ENCODE measurements at places on chromosomes 11 and 22.

DNA sequence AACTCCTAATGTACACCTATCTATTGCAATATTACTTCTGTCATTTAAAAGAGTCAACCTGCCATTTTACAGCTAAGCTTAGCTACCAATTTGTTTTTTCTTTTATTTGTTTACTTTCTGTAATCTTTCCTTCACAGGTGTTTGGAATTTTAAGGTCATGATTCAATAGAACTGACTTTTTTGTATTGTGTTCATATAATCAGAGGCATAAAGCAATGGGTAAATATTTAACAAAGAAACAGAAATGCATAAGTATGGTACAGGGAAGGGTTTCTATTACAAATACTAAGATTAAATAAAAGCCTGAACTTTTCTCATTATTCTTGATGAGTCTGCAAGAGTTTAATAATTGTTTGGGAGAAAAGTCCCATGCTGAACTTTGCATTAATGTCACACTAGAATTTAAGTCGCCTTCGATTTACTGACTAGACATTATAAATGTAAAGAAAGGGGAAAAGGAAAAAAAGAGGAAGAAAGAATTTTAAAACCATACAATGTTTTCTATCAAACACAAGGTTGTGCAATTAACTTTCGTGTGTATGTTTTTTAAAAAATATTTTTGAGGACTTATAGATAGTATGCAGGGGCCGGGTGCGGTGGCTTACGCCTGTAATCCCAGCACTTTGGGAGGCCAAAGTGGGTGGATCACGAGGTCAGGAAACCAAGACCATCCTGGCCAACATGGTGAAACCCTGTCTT is 35.0 kb upstream of the HIPK3 start:
- no peaks in the 10 kb centered on the region for H3K36me3 ChIP-seq
- no peak overlapping the region for H3K27ac ChIP-seq
- no peak for DNase-seq
- no peaks in the 10 kb centered on the region for H3K4me1 ChIP-seq
- no peak overlapping the region for H3K4me3 ChIP-seq

- H3K36me3 ChIP-seq: no peaks in the 10 kb centered on the region
- H3K27me3 ChIP-seq: peaks cover 8% of the 10 kb centered on the region
- no peak overlapping the region for H3K27ac ChIP-seq
- H3K4me3 ChIP-seq: no peak overlapping the region
- H3K4me1 ChIP-seq: no peaks in the 10 kb centered on the region
- peak; percentile 19 for DNase-seq
Observed at GRCh38 chr22:44391015-44391414, 78.3 kb upstream of the SHISAL1 start.

DNA sequence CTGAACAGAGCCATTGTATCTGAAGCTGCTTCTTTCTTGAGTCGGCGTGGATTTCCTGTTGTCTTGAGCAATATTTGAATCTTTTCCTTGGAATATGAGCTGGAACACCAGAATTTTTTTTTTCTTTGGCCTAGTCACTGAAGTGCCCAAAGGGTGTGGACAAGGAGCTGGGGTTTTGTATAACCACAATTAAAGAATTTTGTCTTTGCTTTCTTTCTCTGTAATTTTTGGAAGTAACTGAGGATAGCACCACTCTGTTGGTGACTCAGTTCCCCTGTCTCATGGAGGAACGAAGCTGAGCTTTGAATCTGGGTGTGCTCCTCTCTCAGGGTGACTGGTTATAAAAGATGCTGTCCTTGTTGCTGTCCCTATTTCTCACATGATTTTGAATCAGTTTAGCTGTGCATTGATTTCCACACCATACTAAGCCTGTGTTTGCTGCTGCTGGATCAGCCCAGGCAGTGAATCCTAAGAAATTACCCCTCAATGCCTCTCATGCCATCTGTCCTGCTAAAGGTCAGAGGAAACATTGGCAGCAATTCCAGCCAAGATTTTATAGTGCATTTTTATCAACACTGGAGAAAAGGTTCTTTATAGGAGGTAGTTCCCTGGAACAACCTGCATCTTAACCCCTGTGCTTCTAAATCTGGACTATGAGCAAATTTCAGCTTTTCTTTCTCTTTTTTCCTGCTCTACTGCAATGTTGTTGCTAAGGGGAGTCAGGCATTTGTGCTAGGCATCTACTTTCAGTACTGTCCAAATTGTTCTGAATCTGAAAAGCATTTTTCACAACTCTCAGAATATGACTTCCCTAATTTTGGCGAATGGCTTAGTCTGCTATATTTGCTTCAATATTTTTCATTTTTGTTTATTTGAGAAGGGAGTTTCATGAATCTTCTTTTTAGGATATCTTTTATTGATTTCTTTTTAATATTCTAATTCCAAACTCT is 540.8 kb downstream of the SOX6 start:
- H3K27me3 ChIP-seq: no peaks in the 10 kb centered on the region
- peak; percentile 52 for DNase-seq
- H3K27ac ChIP-seq: no peak overlapping the region
- no peak overlapping the region for H3K4me3 ChIP-seq

DNA sequence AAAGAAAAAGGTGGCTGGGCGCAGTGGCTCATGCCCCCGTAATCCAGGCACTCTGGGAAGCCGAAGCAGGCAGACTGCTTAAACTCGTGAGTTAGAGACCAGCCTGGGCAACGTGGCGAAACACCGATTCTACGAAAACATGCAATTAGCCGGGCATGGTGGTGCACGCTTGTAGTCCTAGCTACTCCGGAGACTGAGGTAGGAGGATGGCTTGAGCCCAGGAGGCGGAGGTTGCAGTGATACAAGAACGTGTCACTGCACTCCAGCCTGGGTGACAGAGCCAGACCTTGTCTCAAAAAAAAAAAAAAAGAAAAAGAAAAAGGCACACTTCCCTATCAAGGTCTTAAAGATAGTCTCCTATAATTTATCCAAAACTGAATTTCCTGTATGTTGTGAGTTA is 39.4 kb downstream of the DGCR2 start:
- no peak overlapping the region for H3K4me3 ChIP-seq
- no peaks in the 10 kb centered on the region for H3K27me3 ChIP-seq
- DNase-seq: no peak

DNA sequence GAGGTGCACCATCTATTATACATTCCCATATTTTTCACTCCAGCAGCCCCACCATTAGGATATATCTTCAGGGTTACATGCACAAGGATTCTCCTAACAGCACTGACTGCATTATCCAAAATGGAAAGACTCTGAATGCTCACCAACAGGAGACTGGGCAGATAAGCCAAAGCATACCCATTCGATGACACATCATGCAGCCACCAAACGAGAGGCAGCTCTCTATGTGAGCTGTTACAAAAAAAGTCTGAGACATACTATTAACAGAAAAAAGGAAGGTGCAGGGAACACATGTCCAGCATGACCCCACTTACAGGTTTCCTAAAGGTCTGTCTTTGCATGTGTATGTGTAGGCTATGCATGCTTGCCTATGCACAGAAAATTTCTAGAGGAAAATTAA is 12.4 kb upstream of the SERPIND1 start:
- peaks cover 8% of the 10 kb centered on the region for H3K36me3 ChIP-seq
- H3K4me3 ChIP-seq: no peak overlapping the region
- H3K27ac ChIP-seq: no peak overlapping the region
- H3K27me3 ChIP-seq: no peaks in the 10 kb centered on the region
- H3K4me1 ChIP-seq: no peaks in the 10 kb centered on the region

- H3K27ac ChIP-seq: no peak overlapping the region
- H3K4me1 ChIP-seq: no peaks in the 10 kb centered on the region
- no peak for DNase-seq
- H3K36me3 ChIP-seq: peaks cover 3% of the 10 kb centered on the region
- no peaks in the 10 kb centered on the region for H3K27me3 ChIP-seq
- no peak overlapping the region for H3K4me3 ChIP-seq
Observed at GRCh38 chr22:46237453-46238124, 12.5 kb downstream of the CDPF1 start.

- no peak overlapping the region for H3K4me3 ChIP-seq
- no peaks in the 10 kb centered on the region for H3K36me3 ChIP-seq
- H3K27me3 ChIP-seq: no peaks in the 10 kb centered on the region
- H3K4me1 ChIP-seq: peaks cover 15% of the 10 kb centered on the region
- peak; percentile 32 for DNase-seq
- H3K27ac ChIP-seq: no peak overlapping the region
Observed at GRCh38 chr11:121932646-121933185, 183.3 kb downstream of the BLID start.

GRCh38 chr11:11020747-11021149 is 162.9 kb upstream of the ZBED5 start:
- peaks cover 3% of the 10 kb centered on the region for H3K4me1 ChIP-seq
- H3K27ac ChIP-seq: no peak overlapping the region
- DNase-seq: peak; percentile 10
- no peaks in the 10 kb centered on the region for H3K36me3 ChIP-seq
- no peaks in the 10 kb centered on the region for H3K27me3 ChIP-seq
- H3K4me3 ChIP-seq: no peak overlapping the region

GRCh38 chr11:63583357-63583677 is 20.1 kb upstream of the PLAAT2 start:
- H3K27me3 ChIP-seq: no peaks in the 10 kb centered on the region
- no peak for DNase-seq
- H3K36me3 ChIP-seq: no peaks in the 10 kb centered on the region
- no peak overlapping the region for H3K4me3 ChIP-seq

DNA sequence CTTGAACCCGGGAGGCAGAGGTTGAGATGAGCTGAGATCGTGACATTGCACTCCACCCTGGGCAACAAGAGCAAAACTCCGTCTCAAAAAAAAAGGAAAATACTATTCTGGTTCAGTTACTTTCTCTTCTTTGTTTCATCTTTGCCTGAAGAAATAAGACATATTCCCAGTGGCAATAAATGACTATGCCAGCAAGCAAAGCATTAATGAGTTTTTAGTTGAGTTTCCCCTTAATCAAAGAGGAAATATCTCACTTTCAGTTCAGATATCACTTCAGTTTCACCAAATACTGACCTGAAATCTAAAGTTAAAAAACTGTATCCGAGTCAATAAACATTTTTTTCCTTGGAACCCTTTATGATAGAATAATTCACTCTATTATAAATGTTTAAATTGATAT is 10.4 kb downstream of the PISD start:
- DNase-seq: no peak
- no peaks in the 10 kb centered on the region for H3K36me3 ChIP-seq
- no peak overlapping the region for H3K27ac ChIP-seq
- no peak overlapping the region for H3K4me3 ChIP-seq

GRCh38 chr11:62905927-62906531 is 15.1 kb downstream of the CHRM1 start:
- no peak overlapping the region for H3K4me3 ChIP-seq
- no peaks in the 10 kb centered on the region for H3K36me3 ChIP-seq
- no peak overlapping the region for H3K27ac ChIP-seq
- peaks cover 5% of the 10 kb centered on the region for H3K4me1 ChIP-seq
- peak; percentile 59 for DNase-seq

GRCh38 chr11:9280655-9281301 is 15.6 kb upstream of the DENND5A start:
- no peaks in the 10 kb centered on the region for H3K36me3 ChIP-seq
- no peaks in the 10 kb centered on the region for H3K4me1 ChIP-seq
- H3K27me3 ChIP-seq: no peaks in the 10 kb centered on the region
- no peak overlapping the region for H3K27ac ChIP-seq
- peak; percentile 82 for DNase-seq
- H3K4me3 ChIP-seq: no peak overlapping the region

DNA sequence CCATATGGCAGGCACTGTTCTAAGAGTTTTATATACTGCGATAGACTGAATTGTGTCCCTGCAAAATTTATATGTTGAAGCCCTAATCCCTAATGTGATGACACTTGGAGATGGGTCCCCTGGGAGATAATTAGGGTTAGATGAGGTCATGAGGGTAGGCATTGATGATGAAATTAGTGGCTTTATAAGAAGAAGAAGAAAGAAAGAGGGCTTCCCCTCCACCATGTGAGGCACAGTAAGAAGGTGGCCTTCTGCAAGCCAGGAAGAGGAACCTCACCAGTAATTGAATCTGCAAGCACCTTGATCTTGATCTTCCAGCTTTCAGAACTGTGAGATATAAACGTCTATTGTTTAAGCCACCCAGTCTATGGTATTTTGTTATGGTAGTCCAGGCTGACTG is 46.6 kb upstream of the TENM4 start:
- no peak overlapping the region for H3K4me3 ChIP-seq
- H3K36me3 ChIP-seq: no peaks in the 10 kb centered on the region
- H3K27ac ChIP-seq: no peak overlapping the region
- peaks cover 3% of the 10 kb centered on the region for H3K27me3 ChIP-seq
- no peaks in the 10 kb centered on the region for H3K4me1 ChIP-seq

DNA sequence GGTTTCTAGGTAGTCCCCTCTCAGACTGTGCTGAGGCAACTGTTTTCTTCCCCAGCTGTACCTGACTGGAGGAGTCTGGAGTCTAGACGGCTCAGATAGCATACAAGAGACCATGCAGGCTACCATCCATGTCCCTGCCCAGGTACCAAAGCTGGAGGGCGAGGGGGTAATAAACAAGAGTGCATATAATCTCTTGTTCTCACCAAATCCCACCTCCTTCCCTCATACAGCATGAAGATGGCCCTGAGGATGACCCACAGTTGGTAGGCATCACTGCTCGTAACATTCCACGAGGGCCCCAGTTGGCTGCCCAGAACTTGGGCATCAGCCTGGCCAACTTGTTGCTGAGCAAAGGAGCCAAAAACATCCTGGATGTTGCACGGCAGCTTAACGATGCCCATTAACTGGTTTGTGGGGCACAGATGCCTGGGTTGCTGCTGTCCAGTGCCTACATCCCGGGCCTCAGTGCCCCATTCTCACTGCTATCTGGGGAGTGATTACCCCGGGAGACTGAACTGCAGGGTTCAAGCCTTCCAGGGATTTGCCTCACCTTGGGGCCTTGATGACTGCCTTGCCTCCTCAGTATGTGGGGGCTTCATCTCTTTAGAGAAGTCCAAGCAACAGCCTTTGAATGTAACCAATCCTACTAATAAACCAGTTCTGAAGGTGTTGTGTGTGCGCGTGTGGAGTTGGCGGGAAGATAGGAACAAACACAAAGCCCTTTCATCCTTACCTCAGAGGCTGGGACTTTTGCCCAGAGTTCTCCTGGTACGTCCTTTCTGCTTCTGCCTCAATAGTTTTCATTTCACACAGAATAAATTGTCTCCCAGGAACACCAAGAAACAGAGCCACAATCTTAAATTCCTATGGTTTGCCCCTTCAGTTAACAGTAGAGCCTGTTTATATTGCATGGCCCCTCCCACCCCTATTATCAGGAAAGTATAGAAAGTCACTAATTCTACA is 8.5 kb downstream of the HMBS start:
- H3K27me3 ChIP-seq: no peaks in the 10 kb centered on the region
- peaks cover 12% of the 10 kb centered on the region for H3K4me1 ChIP-seq
- peak; percentile 64 for DNase-seq

DNA sequence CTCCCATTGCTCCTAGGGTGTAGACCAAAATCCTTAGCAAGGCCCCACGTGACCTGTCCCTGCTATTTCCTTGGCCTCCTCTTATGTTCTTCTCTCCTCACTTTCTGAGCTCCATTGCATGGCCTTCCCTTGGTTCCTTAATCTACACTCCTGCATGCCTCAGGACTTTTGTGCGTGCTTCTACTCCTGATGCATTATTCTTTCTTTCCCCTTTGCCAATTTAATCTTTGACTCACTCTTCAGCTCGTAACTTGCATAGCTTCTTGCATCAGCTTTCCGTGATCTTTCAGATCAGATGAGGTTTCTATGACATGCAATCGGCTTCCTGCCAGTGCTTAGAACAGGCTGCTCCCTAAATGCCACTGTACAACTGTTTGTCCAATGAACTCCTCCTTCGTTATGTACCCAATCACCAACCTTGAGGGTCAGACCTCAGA is 261.6 kb upstream of the CADM1 start:
- DNase-seq: peak; percentile 45
- no peaks in the 10 kb centered on the region for H3K4me1 ChIP-seq
- no peak overlapping the region for H3K27ac ChIP-seq
- H3K4me3 ChIP-seq: no peak overlapping the region
- no peaks in the 10 kb centered on the region for H3K27me3 ChIP-seq

- H3K27ac ChIP-seq: no peak overlapping the region
- H3K4me3 ChIP-seq: no peak overlapping the region
- H3K27me3 ChIP-seq: no peaks in the 10 kb centered on the region
- no peak for DNase-seq
Observed at GRCh38 chr22:47167056-47167455, 404.6 kb downstream of the TBC1D22A start.

All from fibroblast of lung (primary cell).